ENCODE measurements at places on chromosomes 4 and X.

GRCh38 chr4:177968817-177969442, 526.7 kb upstream of the AGA start:
- no peak for DNase-seq

- DNase-seq = no peak
These were observed 9.0 kb downstream of the BMP3 start for GRCh38 chr4:81039351-81039972.

GRCh38 chrX:6383488-6383887, 151.4 kb downstream of the VCX3A start:
- DNase-seq = no peak

- DNase-seq = no peak
These were observed 711.0 kb downstream of the RPA4 start for GRCh38 chrX:97594646-97595224.

DNA sequence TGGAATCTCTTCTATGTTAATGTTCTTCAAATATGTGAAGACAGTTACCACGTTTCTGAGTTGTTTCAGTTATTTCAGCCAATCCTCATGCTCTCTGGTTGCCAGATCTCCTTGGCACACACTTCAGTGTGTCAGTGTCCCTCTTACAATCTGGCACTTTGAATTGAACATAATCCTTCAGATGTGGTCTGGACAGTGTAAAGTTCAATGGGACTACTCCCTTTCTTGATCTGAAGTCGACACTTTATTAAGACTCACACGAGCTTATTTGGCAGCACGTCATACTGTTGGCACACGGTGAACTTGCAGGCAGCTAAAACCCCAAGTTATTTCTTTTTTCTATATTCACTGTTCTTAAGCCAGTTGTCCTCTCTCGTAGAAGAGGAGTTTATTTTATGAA, 28.2 kb downstream of the ARSJ start:
- DNase-seq = no peak

GRCh38 chr4:149344436-149344835, 471.2 kb downstream of the IQCM start:
- no peak for DNase-seq

GRCh38 chr4:174260099-174260498, 23.4 kb downstream of the FBXO8 start:
- no peak for DNase-seq

Data from stimulated activated CD8-positive, alpha-beta memory T cell treated with anti-CD3 and anti-CD28 coated beads, Interleukin-2, amount 100 ng/mL, for 48 hours (primary cell).